Right forelimb (tissue), 1 donor: ENCODE measurements at places on chromosomes 5 and 9.

GRCh38 chr5:40801771-40802562 is 3.8 kb upstream of the PRKAA1 start:
- no peak for DNase-seq

- no peak for DNase-seq
Observed at GRCh38 chr5:59079622-59080620, 497.0 kb downstream of the RAB3C start.

- DNase-seq: no peak
Observed at GRCh38 chr5:146962801-146963355, 84.3 kb upstream of the PPP2R2B start.

- no peak for DNase-seq
Observed at GRCh38 chr9:73156865-73157187, 5.2 kb downstream of the ANXA1 start.

GRCh38 chr9:82558855-82559630 is 503.9 kb downstream of the RASEF start:
- no peak for DNase-seq

- DNase-seq: no peak
Observed at GRCh38 chr5:4191041-4191440, 595.4 kb downstream of the IRX1 start.

GRCh38 chr9:134066913-134067851 is 644 bp downstream of the BRD3 start:
- no peak for DNase-seq

GRCh38 chr9:130451509-130452388 is 7.0 kb downstream of the ASS1 start:
- DNase-seq: peak; percentile 82

- DNase-seq: no peak
Observed at GRCh38 chr5:3905521-3905920, 309.9 kb downstream of the IRX1 start.

- no peak for DNase-seq
Observed at GRCh38 chr9:110604171-110604601, 24.6 kb upstream of the SVEP1 start.

GRCh38 chr9:136238342-136238732 is 7.3 kb downstream of the QSOX2 start:
- no peak for DNase-seq

- no peak for DNase-seq
Observed at GRCh38 chr9:26723486-26723885, 169.1 kb downstream of the CAAP1 start.

GRCh38 chr5:149175346-149176105 is 34.2 kb downstream of the ABLIM3 start:
- DNase-seq: no peak

DNA sequence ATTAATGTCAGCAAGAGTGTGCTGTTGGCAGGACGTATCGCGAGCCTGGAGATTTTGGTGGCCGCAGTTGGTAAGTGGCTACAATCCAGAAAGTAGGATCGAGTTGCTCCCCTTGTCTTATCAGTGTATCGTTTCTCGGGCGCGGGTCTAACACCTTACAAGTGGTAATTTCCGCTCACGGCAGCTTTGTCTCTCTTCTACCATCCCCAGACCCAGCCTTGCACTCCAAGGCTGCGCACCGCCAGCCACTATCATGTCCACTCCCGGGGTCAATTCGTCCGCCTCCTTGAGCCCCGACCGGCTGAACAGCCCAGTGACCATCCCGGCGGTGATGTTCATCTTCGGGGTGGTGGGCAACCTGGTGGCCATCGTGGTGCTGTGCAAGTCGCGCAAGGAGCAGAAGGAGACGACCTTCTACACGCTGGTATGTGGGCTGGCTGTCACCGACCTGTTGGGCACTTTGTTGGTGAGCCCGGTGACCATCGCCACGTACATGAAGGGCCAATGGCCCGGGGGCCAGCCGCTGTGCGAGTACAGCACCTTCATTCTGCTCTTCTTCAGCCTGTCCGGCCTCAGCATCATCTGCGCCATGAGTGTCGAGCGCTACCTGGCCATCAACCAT is 1.1 kb downstream of the PTGER4 start:
- DNase-seq: peak; percentile 70

GRCh38 chr5:42547894-42548293 is 124.7 kb downstream of the GHR start:
- DNase-seq: no peak

GRCh38 chr5:52807723-52808122 is 20.0 kb downstream of the ITGA1 start:
- no peak for DNase-seq

- DNase-seq: no peak
Observed at GRCh38 chr5:81755320-81755719, 4.4 kb upstream of the SSBP2 start.

DNA sequence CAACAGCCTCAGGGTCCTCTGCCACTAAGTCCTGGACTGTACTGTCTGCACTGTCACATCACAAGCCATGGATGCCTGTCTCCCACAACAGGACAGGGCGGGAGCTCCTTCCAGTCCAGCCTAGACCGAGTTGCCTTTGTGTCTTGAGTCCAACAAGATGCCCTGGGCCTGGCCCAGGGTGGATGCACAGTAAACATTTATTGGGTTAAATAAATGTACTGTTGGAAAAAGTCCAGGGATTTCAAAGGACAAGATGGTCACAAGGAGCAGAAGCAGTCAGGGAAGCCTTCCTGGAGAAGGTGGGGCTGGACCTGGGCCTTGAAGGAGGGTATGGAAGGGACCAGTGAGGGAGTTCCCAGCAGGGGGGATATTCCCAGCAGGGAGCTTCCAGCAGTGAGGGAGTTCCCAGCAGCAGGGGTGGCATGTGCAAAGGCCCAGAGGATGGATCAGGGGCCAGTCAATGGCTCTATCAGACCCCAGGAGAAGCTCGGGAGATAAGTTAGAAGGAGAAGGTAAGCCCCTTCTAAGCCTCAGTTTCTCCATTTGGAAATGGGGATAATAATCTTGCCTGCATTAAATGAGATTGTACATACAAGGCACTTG is 72.7 kb upstream of the NEURL1B start:
- no peak for DNase-seq

DNA sequence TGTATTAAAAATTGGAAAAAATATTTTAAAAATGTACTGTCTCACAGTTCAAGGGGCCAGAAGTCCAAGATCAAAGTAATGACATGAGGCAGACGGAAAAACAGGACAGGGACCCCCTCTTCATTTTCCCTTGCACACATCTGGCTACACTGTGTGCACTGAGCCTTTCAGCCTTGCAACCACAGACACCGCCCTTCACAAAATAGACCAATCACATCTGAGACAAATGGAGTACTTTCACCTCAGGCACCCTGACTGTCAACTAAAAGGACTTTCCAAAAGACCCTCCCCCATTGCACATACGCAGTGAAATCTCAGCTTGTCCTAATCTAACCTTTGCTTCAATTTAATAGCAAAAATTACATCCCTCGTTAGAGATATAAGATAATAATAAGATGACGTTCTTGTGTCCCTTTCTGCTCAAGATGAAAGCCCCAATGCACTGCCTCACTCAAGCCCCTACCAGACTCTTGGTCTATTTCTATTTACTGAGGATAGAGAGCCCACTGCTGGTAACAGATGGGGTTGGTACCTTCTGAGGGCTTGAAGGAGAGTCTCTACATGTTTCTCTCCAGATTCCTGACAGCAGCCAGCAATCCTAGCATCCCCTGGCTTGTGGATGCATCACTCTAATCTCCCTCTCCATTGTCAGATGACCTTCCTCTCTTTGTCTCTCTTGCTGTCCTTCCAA is 514.8 kb upstream of the ADAMTS16 start:
- DNase-seq: no peak

GRCh38 chr9:29958469-29958868 is 2385.2 kb upstream of the C9orf72 start:
- no peak for DNase-seq

GRCh38 chr9:17246770-17247169 is 111.9 kb downstream of the CNTLN start:
- DNase-seq: no peak

GRCh38 chr9:93572636-93573515 is 3.5 kb upstream of the PHF2 start:
- DNase-seq: no peak

DNA sequence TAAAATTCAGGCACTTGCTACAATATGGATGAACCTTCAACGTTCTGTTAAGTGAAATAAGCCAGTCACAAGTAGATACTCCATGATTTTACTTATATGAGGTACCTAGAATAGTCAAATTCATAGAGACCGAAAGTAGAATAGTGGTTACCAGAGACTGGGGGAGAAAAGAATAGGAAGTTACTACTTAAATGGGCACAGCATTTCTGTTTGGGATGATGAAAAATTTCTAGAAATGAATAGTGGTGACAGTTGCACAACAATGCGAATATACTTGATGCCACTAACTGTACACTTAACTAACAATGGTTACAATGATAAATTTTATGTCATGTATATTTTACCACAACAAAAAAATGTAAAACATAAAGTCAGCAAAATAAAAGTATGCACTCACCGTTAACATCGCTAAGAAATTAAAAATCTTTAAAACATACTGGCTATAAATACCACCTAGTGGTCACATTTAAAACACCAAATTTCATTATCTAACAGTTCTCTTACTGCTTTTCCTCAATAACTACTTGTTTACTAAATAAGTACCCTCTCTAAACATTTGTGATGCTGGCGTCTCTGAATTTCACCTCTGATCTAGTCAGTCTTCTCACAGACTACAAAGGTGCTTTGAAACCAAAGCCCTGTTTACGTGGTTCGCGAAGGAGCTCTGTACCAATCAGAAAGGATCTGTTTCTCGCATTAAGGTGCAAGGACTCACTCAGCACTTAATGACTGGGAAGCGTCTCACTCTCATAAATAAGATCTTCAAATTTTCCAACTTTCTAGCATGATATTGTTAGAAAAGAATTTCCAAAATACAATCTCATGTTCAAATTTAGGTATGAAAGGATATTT is 22.7 kb downstream of the KIF3A start:
- no peak for DNase-seq

DNA sequence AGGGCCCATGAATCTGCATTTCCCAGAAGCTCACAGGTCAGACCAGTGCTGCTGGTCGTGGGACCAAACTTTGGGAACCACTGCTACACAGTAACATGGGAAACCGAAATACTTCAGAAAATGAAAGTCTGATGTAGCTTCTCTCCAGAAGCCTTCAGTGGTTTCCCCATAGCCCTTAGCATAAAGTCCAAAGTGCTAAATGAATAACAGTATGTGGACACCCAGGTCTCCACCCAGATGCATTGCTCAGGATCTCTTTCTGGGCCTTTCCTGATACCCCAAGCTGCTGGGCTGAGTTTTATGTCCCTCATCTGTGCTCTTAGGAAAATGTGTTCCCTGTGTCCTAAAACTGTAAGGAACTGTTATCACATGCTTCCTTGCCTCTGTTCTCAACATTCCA is 100.4 kb downstream of the NFIB start:
- no peak for DNase-seq

DNA sequence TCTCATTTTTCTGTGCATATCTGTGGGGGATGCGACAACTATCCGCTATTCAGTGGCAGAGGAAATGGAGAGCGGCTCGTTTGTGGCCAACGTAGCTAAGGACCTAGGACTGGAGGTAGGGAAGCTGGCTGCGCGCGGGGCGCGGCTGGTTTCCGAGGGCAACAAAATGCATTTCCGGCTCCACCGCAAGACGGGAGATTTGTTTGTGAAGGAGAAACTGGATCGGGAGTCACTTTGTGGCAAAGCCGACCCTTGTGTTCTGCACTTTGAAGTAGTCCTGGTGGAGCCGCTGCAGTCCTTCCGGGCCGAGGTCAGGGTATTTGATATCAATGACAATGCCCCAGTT is 320 bp downstream of the PCDHB1 start:
- DNase-seq: no peak
